T-cell (primary cell): ENCODE measurements at places on chromosomes 11 and 22. TPM values are rescaled to one million over a fixed set of nuclear protein-coding genes. Genes with fewer than 3 reads are reported as not detected.

GRCh38 chr22:31728857-31729256, 21.1 kb downstream of the PRR14L start:
- no peak for DNase-seq
- no peaks in the 10 kb centered on the region for H3K27me3 ChIP-seq
- H3K4me1 ChIP-seq: peaks cover under 1% of the 10 kb centered on the region
- no peak overlapping the region for H3K27ac ChIP-seq
- H3K36me3 ChIP-seq: peaks cover 20% of the 10 kb centered on the region

- H3K4me3 ChIP-seq: no peak overlapping the region
- H3K4me1 ChIP-seq: peaks cover 73% of the 10 kb centered on the region
- H3K36me3 ChIP-seq: peaks cover 4% of the 10 kb centered on the region
- H3K27ac ChIP-seq: no peak overlapping the region
- H3K27me3 ChIP-seq: no peaks in the 10 kb centered on the region
Measured at GRCh38 chr11:2310073-2310785, 8.4 kb downstream of the TSPAN32 start.

DNA sequence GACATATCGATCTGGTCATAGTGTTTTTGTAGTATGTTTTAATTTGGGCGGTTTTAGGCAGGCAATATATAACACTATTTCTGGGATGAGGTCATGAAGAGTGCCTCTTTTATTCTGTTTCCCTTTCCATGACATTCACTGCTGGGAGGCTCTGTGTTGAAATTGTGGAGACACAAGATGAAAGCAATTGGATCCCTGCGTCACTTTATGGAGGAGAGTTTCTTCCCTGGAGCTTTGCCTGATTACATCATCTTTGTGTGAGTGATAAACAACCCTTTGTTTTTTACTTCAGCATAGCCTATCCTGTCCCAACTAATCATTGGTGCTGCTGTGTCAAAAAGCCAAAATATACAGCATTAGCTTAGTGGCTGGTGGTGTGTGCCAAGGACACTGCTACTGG, 48.6 kb downstream of the PARVG start:
- H3K36me3 ChIP-seq: no peaks in the 10 kb centered on the region
- peaks cover 10% of the 10 kb centered on the region for H3K27me3 ChIP-seq
- H3K4me1 ChIP-seq: no peaks in the 10 kb centered on the region
- no peak overlapping the region for H3K4me3 ChIP-seq

DNA sequence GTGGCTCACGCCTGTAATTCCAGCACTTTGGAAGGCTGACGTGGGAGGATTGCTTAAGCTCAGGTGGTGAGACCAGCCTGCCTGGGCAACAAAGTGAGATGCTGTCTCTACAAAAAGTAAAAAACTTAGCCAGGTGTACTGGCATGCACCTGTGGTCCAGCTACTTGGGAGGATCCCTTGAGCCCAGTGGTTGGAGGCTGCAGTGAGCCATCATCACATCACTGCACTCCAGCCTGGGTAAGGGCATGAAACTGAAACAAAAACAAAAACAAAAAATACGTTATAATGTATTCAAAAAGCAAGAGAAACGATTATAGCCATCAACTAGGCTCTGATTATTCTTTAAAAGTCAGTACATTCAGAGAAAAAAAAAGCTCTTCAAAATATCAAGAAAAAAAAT, 62.5 kb downstream of the TCF20 start:
- peaks cover 13% of the 10 kb centered on the region for H3K36me3 ChIP-seq
- no peaks in the 10 kb centered on the region for H3K27me3 ChIP-seq
- H3K4me3 ChIP-seq: no peak overlapping the region
- H3K27ac ChIP-seq: peak overlapping the region; percentile 26

GRCh38 chr22:17576470-17576869, 13.2 kb downstream of the SLC25A18 start:
- no peak for DNase-seq
- no peaks in the 10 kb centered on the region for H3K27me3 ChIP-seq
- H3K4me3 ChIP-seq: no peak overlapping the region
- H3K36me3 ChIP-seq: no peaks in the 10 kb centered on the region
- H3K4me1 ChIP-seq: no peaks in the 10 kb centered on the region
- no peak overlapping the region for H3K27ac ChIP-seq

DNA sequence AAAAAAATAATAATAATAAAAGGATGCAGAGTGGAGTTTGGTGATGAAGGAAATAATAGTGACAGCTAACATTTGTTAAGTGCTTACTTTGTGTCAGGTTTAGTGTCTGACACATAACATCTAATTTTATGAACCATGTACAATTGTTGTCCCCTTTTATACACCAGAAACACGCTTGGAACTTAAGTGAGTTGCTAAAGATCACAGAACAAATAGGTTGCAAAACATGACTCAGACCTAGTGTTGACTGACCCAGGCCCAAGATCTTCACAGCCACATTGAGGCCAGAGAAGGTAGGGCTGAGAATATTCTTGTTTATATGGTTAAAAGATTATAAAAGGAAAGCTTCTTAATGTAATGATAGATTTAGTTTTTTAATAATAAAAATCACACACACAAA, 25.6 kb upstream of the TMEM135 start:
- no peak overlapping the region for H3K27ac ChIP-seq
- H3K4me1 ChIP-seq: no peaks in the 10 kb centered on the region
- H3K27me3 ChIP-seq: no peaks in the 10 kb centered on the region
- H3K4me3 ChIP-seq: no peak overlapping the region
- DNase-seq: no peak

GRCh38 chr11:27858866-27859265, 158.6 kb upstream of the BDNF start:
- no peak overlapping the region for H3K4me3 ChIP-seq
- H3K36me3 ChIP-seq: no peaks in the 10 kb centered on the region
- no peak overlapping the region for H3K27ac ChIP-seq
- H3K27me3 ChIP-seq: no peaks in the 10 kb centered on the region

GRCh38 chr22:21718499-21718898, 17.1 kb downstream of the YPEL1 start:
- H3K36me3 ChIP-seq: no peaks in the 10 kb centered on the region
- H3K4me3 ChIP-seq: no peak overlapping the region
- no peak for DNase-seq
- no peaks in the 10 kb centered on the region for H3K27me3 ChIP-seq
- no peaks in the 10 kb centered on the region for H3K4me1 ChIP-seq
- H3K27ac ChIP-seq: no peak overlapping the region

DNA sequence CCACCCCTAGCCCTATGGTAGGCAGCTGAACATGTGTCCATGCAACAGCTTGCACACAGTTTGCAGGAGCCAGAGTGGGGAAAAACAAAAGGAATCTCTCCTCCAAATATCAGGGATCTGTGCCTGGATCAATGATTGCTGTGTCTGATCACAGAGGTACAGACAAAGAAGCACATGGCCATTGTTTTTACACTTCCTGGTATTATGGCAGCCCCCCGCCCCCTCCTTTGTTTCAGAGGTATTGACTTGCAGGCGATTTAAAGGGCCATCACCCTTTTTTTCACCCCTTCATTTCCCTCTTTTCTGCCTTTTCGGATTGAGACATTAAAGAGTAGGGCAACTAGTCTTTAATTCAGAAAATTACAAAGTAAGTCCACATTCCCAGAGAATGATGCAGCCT, 453.0 kb upstream of the LUZP2 start:
- DNase-seq: no peak
- H3K36me3 ChIP-seq: no peaks in the 10 kb centered on the region
- no peaks in the 10 kb centered on the region for H3K27me3 ChIP-seq
- H3K4me3 ChIP-seq: no peak overlapping the region
- H3K27ac ChIP-seq: no peak overlapping the region
- H3K4me1 ChIP-seq: no peaks in the 10 kb centered on the region

DNA sequence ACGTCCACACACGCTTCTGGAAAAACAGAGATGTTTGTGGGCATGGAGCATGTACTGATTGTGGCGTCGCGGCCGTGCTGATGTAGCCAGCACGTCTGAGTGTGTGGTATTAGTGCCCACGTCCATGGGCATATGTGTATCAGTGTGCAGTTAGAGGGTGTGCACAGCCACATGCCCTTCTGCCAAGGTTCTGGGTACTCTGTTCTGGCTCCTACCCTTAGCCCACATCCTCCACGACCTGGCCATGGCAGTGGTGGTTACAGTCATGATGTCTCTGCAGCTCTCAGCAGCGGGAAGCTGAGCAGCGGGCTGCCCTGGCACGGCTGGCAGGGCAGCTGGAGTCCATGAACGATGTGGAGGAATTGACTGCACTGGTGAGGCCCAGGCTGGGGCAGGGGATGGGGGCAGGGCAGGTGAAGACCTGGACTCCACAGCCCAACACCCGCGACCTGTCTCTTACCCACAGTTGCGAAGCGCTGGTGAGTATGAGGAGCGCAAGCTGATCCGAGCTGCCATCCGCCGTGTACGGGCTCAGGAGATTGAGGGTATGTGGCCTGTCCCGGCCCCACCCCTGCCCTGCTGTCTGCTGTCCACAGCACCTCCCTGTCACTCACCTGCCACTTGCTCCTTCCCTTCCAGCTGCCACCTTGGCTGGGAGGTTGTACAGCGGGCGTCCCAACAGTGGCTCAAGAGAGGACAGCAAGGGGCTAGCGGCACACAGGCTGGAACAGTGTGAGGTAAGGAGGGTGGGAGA, 7.3 kb downstream of the SMTN start:
- H3K27me3 ChIP-seq: no peaks in the 10 kb centered on the region
- H3K4me3 ChIP-seq: no peak overlapping the region
- peaks cover 6% of the 10 kb centered on the region for H3K4me1 ChIP-seq
- H3K36me3 ChIP-seq: no peaks in the 10 kb centered on the region

- H3K4me3 ChIP-seq: no peak overlapping the region
- no peak overlapping the region for H3K27ac ChIP-seq
- H3K36me3 ChIP-seq: no peaks in the 10 kb centered on the region
- no peak for DNase-seq
Measured at GRCh38 chr11:64121663-64122410, 44.1 kb downstream of the MACROD1 start.

Gene KRTAP5-8
- total RNA-seq: not detected

Gene TMEM9B
- total RNA-seq: 28.1 TPM

Gene CD81
- total RNA-seq: 213 TPM

Gene KCNQ1
- total RNA-seq: 24.0 TPM

Gene INPP5J
- total RNA-seq: 1.1 TPM

Gene OR4D5
- not detected for total RNA-seq

Gene POTEH
- not detected for total RNA-seq

Gene TRPC6
- not detected for total RNA-seq

Gene OAF
- total RNA-seq: 6.0 TPM

Gene FGF4
- total RNA-seq: not detected

Gene OR51E2
- total RNA-seq: not detected

Gene MOV10L1
- not detected for total RNA-seq
